ENCODE measurements at places on chromosomes 16 and 17.

DNA sequence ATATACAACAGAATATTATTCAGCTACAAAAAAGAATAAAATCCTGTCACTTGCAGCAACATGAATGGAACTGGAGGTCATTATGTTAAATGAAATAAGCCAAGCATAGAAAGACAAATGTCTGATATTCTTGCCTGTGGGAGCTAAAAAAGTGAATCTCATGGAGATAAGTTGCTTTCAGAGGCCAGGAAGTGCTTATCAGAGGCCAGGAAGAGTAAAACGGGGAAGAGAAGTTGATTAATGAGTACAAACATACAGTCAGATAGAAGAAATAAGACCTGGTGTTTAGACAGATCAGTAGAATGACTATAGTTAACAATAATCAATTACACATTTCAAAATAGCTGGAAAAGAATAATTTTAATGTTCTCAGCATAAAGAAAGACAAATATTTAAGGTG is 54.4 kb upstream of the CPHXL start:
- no peak for DNase-seq

DNA sequence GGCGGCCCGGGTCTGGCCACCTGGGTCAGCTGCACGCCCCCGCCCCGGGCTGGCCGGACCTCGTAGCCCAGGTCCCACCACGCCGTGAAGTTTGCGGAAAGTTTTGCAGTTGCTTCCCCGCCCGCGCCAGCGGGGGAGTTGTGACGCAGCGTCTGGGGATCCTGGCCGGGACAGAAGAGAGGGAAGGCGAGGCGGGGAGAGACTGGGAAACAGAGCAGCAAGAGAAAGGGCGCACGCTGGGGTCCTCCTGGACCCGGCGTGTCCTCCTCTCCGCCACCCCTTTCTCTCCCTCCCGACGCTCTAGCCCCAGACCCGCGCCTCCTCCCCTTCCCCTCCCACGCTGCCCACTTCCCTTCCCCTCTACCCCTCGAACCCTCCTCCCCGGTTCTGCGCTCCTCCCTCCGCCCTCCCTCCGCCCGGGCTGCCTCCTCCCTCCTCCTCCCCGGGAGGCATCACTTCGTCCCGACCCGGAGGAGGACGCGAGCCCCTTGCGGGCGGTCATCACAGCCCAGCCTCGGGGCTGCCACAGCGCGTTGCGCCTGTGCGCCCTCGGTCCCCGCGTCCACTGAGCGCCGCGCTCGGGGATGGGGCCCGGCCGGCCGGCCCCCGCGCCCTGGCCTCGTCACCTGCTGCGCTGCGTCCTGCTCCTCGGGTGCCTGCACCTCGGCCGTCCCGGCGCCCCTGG is at the start of gene MRC2:
TSS of gene MRC2 (plus strand) at position 452 of the 685 bp plus-strand sequence. CDS start at position 585, 133 bp downstream.
- DNase-seq: peak; percentile 48

GRCh38 chr17:67717624-67718324 is at the start of gene NOL11:
NOL11 (plus strand) TSS chr17:67717936; CDS start chr17:67717948, 12 bp downstream.
- peak; percentile 99 for DNase-seq

- DNase-seq: no peak
These were observed 1270.9 kb downstream of the CDH11 start for GRCh38 chr16:63850979-63851378.

DNA sequence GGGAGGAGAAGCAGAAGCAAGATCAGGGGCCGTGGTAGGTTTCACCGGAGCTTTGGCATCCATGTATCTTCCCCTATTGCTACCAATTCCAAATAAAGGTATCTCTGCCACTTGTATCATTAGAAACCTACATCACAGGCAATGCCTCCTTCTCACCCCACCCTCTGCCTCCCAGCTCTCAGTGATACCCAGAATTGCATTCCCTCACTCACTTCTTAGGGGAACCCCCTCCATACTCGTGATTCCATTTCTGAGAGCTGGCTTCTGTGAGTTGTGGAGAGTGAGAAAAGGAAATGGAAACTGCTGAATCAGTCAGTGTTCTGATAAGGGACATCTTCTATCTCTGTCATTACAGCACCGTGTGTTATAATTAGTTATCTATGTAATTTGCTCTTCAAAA is 2.3 kb upstream of the CCL3 start:
- no peak for DNase-seq

DNA sequence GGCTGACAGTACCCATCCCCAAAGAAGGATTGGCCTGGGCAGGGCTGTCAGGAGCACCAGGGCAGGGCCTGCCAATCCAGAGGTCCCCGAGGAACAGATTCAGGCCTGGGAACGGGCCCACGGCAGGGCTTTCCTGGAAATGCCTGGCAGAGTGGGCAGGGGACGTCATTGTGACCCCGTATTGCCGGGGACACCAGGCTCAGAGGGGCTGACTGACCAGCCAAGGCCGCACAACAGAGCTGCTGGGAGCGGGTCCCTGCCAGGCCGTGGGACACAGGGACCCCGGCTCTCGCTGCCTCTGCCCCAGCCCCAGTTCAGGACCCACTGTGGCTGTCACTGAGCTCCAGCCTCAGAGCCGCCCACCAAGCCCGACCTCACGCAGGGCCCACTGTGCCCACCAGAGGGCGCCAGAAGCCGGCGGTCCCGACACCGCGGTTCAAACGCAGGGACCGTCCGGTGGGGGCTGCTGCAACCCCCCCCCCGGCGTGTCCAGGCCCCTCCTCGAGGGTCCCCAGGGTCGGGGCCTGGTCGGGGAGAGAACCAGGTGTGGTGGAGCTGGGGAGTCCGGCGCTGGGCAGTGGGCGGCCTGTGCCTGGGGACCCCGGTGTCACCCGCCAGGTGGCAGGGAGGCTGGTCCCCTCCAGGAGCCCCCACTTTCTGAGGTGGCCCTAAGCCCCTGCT is 15.2 kb upstream of the SSTR5 start:
- DNase-seq: peak; percentile 75

DNA sequence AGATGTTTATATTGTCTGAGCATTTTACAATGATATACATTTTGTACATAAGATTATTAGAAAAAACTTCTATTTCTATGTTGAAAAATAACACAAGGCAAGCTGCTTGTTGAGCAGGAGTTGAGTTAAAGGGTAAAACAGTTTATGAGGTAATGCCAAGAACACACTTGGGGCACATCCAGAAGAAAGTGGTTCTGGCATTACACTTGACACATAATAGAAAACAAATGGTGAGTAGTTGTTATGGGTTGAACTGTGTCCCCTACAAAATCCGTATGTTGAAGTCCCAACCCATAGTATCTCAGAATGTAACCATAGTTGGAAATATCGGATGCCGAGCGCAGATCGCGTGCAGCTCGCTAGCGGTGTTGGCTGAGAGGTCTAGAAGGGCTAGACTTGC is 354.3 kb upstream of the GOT2 start:
- DNase-seq: no peak

DNA sequence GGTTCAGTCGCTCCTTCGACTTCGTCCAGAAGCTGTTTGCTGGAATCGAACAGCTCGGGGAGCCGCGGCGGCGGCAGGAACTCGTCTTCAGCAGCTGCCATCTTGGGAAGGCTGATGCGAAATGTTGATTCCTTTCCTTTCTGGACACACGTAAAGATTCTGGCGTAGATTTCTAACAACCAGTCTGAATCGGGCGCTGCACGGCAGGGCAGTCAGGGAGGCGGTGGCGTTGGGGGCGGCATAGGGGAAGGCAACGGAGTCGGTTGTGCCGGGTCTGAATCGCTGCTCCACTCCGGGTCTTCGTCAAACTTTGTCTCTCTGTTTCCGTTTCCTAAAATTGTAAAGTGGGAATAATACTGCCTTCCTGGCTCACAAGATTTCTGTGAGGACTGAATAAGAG is 30.3 kb downstream of the TEX14 start:
- no peak for DNase-seq

- no peak for DNase-seq
These were observed 44.9 kb upstream of the POLR3E start for GRCh38 chr16:22252317-22252716.

DNA sequence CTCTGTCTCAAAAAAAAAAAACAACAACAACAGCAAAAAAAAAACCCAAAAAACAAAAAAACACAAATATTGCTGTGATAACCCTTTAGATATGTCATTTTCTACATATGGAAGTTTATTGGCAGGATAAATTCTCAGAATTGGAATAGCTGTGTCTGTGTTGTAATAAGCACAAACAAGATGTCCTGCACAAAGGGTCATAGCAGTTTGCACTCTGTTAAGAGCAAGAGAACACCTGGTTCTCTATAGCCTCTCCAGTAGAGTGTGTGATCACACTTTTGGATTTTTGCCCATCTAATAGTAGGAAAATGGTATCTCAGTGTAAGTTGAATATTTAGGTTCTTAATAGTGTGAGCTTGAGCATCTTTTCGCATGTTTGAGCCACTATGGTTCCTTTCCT is 60.4 kb downstream of the USP43 start:
- DNase-seq: no peak

GRCh38 chr16:73031155-73031866 is 16.6 kb downstream of the ZFHX3 start:
- no peak for DNase-seq

DNA sequence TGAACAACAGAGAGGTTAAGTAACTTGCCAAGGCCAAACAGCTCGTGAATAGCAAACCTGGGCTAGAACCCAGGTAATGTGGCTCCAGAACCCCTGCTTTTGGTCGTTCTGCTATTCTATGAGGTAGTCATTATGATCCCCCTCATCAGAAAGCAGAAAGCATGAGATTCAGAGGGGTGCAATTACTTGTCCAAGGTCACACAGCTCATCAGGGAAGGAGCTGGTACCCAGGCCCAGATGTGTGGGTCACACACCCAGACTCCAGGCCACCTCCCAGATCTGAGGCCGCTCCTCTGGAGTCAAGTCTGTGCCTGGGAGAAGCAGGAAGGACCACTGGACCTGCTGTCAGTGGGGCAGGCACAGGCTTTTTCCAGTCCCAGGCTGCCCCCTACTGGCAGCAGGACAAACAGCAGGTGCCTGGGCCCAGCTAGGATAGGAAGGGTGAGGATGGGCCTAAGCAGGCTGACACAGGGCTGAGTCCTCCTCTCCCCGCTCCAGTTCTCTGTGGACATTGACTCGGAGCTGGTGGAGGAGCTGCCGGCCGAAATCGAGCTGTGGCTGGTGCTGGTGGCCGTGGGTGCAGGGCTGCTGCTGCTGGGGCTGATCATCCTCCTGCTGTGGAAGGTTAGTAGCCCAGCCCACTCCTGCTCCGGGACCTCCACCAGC is 7.8 kb upstream of the PDK2 start:
- peak; percentile 72 for DNase-seq

DNA sequence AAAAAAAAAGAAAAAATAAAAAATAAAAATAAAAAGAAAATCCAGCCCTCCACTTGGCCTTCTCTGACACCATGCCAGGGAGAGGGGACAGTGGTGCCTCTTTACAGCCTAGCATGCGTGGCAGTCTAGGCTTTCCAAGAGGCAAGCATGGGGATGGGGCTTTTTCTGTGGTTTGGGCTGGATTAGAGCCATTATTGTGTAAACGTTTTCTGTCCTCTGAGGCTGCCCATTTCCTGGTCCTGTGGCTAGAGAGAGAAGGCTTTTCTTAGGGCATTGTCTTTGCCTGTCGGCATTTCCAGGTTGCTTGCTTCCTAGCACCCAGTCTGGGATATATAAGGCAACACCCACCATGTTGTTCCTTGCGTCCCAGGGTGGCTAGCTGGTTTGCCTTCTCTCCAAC is 2.7 kb upstream of the DHRS7B start:
- no peak for DNase-seq

GRCh38 chr17:27622986-27623385 is 8.0 kb upstream of the LGALS9 start:
- DNase-seq: no peak

- no peak for DNase-seq
These were observed 31.5 kb downstream of the MPRIP start for GRCh38 chr17:17073581-17074403.

GRCh38 chr16:56371660-56371937 is 53.7 kb downstream of the AMFR start:
- DNase-seq: no peak

DNA sequence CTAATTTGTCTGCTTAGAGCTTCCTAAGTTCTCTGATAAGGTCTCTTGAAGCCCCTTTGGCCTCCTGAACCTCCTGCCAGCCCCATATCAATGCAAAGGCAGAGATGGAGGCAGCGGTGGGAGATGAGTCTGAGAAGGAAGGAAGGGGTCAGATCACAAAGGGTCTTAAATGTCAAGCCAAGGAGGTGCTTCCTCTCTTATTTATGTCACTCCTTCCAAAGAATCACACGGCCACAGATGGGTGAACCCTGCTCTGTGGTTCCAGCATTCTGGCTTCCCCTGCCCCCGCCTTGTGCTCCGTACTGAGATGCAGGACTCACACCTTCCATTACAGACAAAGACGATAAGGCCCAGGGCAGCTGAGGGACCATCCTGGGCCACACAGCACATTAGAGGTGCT is 96.3 kb downstream of the GSG1L start:
- no peak for DNase-seq

- no peak for DNase-seq
These were observed 7.2 kb downstream of the CA7 start for GRCh38 chr16:66851166-66851964.

- DNase-seq: no peak
These were observed 26.1 kb downstream of the TRPV3 start for GRCh38 chr17:3531266-3532101.

- DNase-seq: no peak
These were observed 63.0 kb downstream of the NLK start for GRCh38 chr17:28105501-28105900.

DNA sequence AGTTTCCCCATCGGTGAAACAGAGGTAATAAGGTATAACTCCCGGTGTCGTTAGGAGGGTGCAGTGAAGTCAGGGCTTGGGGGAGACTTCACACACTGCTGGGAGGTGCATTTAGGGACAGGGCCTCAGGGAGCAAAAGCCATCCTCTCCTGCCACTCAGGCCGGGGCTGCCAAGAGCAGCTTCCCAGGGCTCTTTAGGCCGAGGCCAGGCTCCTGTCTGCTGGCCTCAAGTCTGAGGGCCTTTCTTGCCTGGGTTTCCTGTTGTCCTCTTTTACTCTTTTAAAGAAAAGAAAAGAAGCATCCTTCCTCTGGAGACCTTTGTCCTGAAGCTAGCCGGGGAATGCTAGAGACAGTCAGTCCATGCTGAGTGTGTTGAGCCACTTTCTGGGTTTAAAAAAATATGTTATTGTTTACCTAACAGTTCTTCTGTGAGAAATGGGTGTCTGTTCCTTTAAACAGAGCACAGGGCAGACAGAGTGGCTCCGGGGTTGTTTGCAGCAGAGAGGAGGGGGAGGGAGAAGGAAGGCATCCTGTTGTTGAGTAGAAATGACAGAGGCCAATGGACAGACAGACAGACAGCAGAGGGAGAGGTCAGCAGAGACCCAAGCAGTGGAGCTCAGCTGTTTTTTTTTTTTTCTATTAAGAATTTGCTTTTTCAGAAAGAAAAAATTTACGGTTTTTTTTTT is 79.1 kb downstream of the C17orf67 start:
- no peak for DNase-seq

GRCh38 chr16:22300427-22301071 is 3.3 kb downstream of the POLR3E start:
- peak; percentile 45 for DNase-seq

GRCh38 chr17:81984773-81985410 is 7.5 kb downstream of the ASPSCR1 start:
- no peak for DNase-seq

GRCh38 chr17:49210158-49211029 is at the start of the genes ABI3 and GNGT2:
ABI3 (plus strand) TSS chr17:49210707; CDS start chr17:49210725, 18 bp downstream.
GNGT2 (minus strand) TSS chr17:49210574; CDS start chr17:49207422, 3,152 bp downstream.
- DNase-seq: peak; percentile 72

- DNase-seq: no peak
These were observed 3.3 kb upstream of the KRT35 start for GRCh38 chr17:41483991-41484826.

- no peak for DNase-seq
These were observed 1.2 kb downstream of the B9D1 start for GRCh38 chr17:19361326-19361725.

- no peak for DNase-seq
These were observed 48.9 kb downstream of the IQCK start for GRCh38 chr16:19766988-19767387.
